ENCODE measurements at places on chromosomes 6 and 20.

GRCh38 chr20:17938871-17939619 lies 29.5 kb downstream of the SNX5 start:
- DNase-seq, result peak; percentile 17

- no peak for DNase-seq
These were observed 289.1 kb downstream of the GJA1 start for GRCh38 chr6:121724576-121724975.

GRCh38 chr6:136072691-136073090 lies 177.4 kb downstream of the MTFR2 start:
- DNase-seq, result no peak

- DNase-seq, result no peak
These were observed 38.1 kb downstream of the B4GALT5 start for GRCh38 chr20:49675368-49676151.

DNA sequence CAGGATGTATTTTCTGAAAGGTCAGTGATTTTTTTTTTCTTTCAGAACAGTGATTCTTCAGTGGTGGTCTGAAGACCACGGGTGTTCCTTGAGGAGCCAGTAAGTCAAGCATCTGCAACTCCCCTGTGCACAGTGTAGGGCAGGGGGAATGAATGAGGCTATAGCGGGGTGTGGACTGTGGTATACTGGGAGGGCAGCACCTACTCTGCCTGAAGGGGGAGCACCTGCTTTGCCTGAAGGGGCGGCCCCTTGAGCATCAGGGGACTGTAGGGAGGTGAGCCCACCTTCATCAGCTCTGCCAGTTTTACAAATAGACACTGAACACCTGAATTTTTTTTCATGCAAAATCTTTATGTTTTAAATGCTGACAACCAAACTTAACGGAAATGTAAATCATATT lies 77.5 kb upstream of the RIPOR2 start:
- no peak for DNase-seq

DNA sequence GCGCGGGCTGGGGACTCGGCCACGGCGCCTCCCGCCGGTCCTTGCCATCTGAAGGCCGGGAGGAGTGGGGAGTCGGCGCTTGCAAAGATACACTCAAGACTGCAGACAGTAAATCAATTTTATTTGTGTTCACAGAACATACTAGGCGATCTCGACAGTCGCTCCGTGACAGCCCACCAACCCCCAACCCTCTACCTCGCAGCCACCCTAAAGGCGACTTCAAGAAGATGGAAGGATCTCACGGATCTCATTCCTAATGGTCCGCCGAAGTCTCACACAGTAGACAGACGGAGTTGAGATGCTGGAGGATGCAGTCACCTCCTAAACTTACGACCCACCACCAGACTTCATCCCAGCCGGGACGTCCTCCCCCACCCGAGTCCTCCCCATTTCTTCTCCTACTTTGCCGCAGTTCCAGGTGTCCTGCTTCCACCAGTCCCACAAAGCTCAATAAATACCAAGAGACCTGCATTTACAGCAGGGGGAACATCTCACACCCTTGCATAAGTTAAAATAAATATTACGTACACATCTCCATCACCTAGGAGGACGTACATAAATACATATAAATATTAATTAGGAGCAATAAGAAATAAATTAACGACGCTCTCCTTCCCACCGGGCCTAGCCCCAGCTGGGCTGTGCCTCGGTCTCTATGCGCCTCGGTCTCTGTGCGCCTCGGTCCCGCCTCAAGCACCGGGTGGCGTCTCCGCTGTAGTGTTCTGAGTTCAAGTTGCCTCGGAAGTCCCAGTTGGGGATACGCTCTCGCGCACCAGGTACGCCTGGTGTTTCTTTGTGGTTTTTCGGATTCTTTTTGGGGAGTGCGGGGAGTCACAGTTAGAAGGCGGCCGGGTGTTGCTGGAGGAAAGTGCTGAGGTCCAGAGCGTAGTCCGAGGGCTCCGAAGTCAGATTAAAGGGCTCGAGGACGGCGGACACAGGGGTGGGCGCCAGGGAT lies 889 bp upstream of the FLOT1 start:
- DNase-seq, result peak; percentile 30

- DNase-seq, result no peak
These were observed 28.4 kb downstream of the WRNIP1 start for GRCh38 chr6:2793534-2794151.

GRCh38 chr20:5192570-5193431 lies 66.0 kb downstream of the CDS2 start:
- DNase-seq, result no peak
